ENCODE measurements at places on chromosomes 6 and 20.

DNA sequence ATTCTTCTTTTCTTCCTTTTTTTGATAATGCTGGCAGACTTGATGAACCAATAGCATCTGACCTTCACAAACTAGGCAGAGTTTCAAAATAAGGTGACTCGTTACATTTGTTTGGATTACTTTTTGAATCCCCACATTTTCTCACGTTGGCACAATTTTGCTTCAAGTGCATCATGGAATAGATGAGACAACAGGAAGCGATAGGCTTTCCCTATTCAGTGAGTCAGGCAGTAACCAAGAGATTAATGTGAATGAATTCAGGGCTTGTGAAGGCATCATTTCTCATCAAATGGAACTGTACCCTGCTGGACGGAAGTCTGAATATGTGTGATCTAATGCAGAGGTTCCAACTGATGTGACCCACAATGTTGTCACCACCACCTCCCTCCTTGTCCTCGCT lies 10.7 kb downstream of the RFPL4B start:
- no peak for DNase-seq

GRCh38 chr6:41937861-41938574 lies 3.6 kb downstream of the CCND3 start:
- peak; percentile 79 for DNase-seq

DNA sequence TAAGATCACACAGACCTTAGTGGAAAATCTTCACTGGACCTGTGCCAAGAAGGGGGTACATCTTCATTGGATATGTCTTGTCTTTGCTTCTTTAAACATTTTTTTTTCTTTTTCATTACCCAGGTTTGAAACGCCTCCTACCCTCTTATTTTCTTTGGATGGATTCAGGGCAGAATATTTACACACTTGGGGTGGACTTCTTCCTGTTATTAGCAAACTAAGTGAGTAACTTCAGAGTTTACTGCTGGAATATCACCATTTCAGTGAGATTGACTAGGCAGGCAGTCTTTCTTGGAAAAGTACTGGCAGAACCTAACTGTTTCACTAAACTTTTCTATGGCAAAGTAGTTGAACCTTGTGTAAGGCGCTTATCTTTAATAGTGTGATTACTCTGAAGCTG lies 47.0 kb downstream of the ENPP1 start:
- DNase-seq = no peak

- peak; percentile 18 for DNase-seq
Measured at GRCh38 chr20:51404297-51405060, 138.0 kb downstream of the NFATC2 start.

DNA sequence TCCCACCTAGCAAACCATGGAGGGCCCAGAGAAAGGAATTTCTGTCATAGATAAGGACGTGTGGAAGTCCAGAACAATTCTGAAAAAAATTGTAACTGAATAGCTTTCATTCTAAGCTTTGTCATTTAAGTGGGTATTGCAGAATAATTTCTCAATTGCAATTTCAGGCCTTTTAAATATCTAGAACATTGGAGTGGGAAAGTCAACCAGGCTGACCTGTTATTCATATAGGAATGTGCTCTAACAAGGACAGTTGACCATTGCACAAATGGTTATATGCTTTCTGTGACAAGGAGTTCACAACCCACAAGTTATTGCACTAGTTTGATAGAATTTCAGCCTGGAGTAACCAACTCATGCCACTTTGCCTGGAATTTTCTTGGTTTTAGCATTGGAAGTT lies 53.4 kb upstream of the OLIG3 start:
- DNase-seq = no peak

GRCh38 chr6:42390228-42390934 lies 61.3 kb downstream of the TRERF1 start:
- DNase-seq = no peak

GRCh38 chr20:53434662-53435061 lies 159.0 kb downstream of the ZNF217 start:
- no peak for DNase-seq

DNA sequence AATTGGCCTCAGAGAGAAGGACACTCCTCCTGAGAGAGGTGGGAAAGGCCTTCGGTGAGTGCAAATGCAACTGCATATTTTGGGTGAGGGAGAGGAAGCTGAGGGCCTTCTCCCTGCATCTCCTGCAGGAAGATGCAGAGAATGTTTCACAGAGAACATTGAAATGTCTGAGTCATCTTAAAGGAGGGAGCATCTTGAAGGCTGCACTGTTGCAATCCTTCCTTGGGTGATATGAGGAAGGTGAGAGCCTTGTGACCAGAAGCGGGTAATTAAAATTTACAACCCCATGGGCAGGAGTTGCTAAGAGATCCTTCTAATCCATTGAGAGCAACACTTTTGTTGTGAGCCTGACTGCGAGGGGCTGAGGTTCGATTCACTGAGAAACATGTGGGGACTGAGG lies 375.7 kb upstream of the MARCKS start:
- no peak for DNase-seq

GRCh38 chr6:148497257-148497656 lies 154.6 kb downstream of the SASH1 start:
- no peak for DNase-seq

DNA sequence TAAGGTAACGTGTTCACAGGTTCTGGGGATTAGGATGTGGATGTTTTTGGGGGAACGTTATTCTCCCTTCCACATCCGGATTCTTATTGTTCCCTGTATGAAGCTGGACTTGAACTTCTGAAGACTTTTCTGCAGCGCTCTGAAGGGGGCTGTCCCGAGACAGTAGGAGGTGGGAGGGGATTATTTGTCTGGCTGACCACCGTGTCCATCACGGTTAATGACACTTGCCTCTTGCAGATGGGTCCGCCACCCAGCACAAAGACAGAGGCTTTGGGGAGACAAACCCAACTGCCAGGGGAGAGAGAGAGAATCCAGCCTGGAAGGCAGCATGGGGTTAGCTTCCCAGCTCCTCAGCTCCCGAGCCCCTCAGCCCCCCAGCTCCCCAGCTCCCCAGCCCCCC lies 16.7 kb downstream of the ZDHHC14 start:
- no peak for DNase-seq

DNA sequence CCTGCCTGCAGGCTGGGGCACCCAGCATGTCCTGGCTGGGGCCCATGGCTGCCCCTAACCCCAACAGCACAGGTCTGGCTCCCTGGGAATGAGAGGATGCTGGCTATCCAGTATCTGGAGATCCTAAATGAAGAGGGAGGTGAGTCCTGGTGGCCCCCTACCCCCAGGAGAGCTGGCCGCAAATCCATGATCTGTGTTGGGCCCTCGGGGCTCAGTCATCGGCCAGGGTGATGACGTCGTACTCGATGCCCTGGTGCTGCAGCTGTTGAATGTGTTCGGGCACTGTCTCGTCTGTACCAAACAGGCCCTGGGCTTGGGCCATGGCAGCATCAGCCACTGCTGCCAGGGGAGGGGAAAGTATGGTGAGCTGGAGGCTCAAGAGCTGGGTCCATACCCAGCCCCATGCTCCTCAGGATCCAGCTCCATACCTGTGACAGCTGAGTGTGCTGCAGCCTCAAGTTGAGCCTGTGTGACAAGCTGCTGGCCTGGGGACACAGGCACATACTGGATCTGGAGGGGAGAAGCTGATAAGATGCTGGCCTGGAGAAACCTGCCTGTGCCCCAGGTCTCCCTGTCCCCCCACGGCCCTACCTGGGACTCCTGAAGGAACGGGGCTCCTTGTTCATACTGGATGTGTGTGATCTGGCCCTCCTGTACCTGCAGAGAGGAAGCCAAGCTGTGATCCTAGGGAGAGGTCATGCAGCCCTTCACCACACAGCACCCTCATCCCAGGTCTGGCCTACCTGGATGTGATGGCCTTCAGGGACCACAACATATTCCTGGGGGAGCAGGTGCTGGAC lies 14.5 kb downstream of the PCIF1 start:
- DNase-seq = no peak

DNA sequence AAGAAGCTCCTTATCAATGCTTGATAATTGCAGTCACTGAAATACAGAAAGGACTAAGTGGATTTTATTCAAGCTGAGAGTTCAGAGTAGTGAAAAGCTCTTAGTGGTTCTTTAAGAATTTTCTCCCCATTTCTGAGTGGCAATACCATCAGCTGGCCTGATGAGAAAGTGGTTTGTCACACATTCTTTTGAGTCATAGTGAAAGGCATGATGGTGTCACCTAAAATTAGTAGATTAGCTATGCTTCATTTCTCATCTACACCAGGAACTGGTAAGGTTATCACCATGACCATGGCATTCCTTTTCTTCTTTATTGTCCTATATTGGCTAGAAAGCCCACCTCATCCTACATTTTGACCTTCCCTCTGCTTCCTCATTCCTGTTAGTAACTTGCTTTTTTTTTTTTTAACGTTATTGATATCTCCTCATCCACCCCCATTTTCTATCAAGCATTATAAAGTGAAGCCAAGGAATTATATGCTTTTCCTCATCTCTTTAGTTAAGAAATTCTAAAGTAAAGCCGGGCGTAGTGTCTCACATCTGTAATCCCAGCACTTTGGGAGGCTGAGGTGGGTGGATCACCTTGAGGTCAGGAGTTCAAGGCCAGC lies 67.4 kb upstream of the LOC128125822 start:
- DNase-seq = no peak

DNA sequence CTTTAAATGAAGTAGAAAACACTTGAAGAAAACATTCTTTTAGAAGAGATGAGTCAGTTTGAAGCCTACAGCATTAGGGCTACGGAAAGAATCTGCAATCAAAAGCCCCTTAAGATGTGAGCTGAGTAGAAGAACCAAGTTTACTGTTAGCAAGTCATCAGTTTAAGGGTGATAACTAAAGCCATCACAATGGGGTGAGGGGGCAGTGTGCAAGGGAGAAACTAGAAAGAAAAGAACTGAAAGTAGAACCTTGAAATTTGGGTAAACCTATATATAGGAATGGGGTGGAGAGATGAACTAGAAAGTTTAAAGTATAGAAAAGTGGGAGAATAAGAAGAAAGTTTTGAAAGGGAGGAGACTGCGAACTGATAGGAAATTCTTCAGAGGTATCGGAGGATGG lies 212.9 kb downstream of the COL19A1 start:
- DNase-seq = no peak

DNA sequence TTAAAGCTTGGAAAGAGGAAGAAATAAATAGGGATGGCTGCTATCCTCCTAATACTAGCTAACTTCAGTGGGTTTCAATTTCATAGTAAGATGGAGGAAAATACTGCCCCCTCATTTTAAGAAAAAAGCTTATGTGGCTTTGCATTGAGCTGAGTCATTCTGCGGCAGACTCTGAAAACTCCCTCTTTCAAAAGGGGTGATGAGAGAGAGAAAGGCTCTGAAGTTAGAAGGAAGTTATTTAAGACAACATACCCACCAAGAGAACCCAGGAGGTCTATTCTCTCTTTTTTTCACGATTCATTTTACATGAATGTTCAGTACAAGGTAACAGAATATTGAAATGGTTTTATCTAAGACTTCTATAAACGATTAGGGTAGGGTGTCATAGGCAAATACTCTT lies 4.5 kb downstream of the PRDM13 start:
- no peak for DNase-seq

GRCh38 chr20:55070001-55070400 lies 594.6 kb downstream of the DOK5 start:
- DNase-seq = no peak

DNA sequence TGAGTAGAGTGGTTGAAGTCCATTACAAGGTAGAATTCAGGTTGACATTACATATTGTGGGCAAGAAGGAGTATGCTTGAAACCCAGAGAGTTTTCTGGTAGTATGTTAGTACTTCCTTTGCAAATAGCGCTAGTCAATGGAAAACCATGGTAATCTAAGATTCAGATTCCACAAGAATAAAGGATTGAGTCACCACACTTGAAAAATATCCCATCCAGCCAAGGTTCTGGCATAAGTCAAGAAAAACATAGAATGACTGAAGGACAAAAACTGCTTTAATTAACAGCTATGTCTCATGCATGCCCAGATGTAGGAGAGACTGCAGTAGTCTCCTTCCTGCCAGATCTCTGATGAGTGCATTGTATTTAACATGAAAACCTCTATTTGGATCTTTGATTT lies 469.8 kb downstream of the BMP2 start:
- no peak for DNase-seq

DNA sequence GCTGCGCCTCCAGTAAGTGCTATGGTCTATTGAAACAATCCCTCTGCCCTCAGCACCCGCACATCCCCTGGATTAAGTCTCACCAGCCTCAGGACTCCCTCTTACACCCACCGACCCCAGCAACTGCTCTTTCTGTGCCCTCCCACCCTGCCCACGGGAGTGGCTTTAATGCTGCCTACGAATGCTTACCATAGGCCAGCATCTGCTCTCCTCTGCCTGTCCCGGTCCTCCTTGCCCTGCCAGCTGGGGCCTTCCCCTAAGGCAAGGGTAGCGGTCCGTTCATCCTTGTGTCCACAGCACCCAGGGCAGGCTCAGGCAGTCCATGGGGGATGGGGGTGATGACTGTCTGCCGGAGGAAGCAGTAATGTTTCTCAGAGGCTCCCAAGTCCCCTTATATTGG lies 4.1 kb downstream of the EBF4 start:
- no peak for DNase-seq

DNA sequence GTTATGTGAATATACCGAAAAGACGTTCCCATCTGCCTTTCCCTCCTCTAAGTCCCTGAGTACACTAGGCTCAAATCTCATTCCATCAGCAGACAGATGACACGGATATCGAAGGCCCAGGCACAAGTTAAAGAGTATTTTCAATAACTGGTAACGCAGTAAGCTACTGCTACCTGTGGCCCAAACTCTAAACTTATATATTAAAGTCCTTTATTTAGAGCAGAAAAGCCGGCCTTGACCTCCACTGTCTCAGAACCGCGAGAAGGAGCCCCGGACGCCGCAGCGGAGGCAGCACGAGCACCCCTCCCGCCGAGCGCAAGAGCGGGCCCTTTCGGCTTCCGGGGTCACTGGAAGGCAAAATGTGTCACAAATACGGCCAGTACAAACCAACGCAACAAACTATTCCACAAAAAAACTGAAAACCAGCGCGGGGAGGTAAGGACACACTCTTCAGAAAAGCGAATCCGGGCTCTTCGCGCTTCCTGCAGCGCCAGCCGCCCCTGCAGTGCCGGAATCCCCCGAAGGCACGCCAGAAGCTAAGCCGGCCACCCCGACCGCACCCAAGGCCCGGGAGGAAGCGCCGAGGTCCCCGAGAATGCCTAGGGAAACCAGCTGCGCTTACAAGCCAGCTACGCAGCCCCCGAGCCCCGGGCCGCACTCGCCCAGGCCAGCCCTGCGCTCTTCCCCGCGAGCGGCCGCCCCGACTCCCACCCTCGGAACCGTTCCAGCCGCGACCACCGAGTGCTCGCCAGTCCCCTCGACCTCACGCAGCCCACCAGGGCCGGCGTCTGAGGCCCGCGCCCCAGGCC lies 681 bp downstream of the DIDO1 start:
- DNase-seq = no peak

DNA sequence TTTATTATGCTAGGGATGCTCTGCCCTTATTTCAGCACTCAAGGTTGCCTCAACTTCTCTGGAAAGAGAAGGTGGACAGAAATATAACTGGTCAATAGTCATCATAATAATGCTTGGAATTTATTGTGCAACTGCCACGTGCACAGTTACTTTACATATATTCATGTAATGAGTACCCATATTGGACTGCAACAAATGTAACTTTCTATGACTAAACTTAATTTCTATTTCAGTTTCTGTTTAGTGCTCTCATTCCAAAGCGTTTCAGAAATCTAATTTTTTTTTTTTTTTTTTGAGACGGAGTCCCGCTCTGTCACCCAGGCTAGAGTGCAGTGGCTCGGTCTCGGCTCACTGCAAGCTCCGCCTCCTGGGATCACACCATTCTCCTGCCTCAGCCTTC lies 28.3 kb upstream of the CD83 start:
- no peak for DNase-seq
